ENCODE measurements at places on chromosomes 7 and 10.
A peak's percentile ranks its signal among the peaks of the same experiment; 100 is the strongest.

DNA sequence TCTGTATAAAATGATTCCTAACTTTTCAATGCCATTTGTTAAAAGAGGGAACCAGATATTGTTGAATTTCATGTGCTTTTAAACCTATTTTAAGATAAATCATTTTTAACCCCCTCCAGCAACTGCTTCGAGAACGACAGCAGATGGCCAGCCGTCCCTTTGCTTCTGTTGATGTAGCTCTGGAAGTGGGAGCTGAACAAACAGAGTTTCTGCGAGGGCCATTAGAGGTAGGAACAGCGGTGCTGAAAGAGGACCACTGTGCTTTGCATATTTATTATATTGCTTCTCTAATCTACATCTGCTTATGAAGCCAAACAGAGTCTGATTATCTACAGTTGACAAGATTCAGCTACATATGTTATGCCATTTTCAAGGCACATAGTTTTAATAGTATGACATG is 545.9 kb downstream of the GFRA1 start:
- DNase-seq: no peak

- no peak for DNase-seq
Measured at GRCh38 chr7:7110706-7111105, 71.6 kb upstream of the C1GALT1 start.

- DNase-seq: no peak
Measured at GRCh38 chr7:137965942-137966640, 35.8 kb downstream of the CREB3L2 start.

DNA sequence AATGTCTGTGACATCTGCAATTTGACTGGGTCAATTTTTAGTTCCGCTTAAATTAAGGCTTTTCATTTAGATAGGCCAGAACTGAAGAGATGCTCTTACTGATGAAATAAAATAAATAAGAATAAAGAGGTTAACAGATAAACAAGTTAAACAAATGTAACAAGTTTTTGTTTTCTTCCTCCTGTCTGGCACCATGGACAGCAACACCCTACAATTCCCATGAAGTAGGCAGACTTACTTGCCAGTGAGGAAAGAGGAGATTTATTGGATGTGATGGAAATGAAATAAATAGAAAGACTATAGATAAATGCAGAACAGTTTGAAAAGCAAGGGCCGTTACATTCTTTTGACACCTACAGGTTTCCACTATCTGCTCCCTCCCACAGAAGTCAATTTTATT is 118.5 kb downstream of the AMPH start:
- peak; percentile 40 for DNase-seq

GRCh38 chr10:45997994-45998763 is 25.9 kb downstream of the TIMM23 start:
- DNase-seq: no peak

DNA sequence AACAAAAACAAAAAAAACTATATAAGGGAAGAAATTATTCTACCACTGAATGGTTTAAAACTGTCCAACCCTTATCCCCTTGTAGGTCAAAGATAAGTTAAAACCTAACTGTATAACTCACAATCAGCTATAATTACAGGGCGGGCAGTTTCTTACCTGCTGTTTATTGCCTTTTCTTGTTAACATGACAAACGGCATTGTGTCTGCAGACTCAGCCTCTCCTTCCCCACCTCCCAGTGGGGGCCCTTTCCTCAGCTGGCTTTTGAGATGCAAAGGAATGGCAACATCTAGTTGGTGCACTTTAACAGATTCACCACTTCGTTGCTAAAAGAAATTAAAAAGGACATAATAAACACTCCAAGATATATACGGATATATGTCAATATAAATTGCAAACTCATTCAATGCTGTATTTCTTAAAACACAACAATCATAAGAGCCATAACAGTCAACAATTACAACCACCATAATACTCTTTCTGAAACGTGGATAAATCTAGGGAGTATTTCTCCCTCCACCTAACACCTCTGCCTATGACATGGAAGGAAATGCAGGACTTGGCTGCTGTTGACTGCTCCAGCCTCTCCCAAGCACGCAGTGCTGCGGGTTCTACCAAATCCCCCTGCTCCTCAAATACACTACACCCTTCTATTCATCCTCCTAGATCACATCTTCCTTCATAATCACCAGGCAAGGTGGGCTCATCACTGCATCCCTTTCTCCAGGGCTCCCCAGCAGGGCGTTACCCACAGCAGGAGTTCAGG is 106.0 kb downstream of the UPF2 start:
- DNase-seq: no peak

- DNase-seq: peak; percentile 95
Measured at GRCh38 chr7:2517026-2517425, 2.5 kb upstream of the LFNG start.

DNA sequence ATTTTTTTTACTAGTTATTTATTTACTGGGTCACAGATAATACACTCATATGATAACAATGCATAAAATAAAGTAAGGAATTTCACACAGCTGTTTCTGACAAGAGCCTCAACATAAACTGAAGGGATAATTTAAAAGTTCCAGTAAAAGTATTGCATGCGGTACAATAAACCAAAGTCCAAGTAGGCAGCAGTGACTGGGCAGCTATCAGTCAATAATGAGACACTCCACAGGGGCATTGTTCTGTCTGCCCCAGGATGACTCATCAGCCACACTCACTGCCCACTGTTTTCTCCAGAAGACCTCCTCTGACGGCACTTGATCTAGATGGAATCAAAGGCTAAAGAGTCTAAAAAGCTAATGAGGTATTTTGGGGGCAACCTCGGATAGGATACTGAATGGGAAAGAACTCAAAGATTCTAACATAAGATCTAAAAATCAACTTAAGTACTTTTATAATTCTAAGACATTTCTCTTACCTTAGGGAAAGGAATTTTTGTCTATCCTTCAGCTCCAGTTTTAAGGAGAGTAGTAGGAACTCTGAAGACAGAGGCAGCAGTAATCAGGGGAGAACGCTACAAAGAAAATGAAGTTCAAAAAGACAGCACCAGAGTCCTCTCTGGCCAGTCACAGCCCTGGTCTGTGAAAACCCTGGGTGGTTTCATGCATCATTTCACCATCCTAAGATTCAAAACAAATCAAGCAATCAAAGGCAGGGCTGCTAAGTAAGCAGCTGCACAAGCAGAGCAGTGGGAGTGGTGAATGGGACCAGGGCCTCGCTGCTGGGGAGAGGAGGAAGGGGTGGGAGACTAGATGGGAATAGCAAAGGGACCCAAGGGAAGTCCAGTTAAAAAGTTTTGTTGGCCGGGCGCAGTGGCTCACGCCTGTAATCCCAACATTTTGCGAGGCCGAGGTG is 175.1 kb downstream of the AVL9 start:
- peak; percentile 54 for DNase-seq

DNA sequence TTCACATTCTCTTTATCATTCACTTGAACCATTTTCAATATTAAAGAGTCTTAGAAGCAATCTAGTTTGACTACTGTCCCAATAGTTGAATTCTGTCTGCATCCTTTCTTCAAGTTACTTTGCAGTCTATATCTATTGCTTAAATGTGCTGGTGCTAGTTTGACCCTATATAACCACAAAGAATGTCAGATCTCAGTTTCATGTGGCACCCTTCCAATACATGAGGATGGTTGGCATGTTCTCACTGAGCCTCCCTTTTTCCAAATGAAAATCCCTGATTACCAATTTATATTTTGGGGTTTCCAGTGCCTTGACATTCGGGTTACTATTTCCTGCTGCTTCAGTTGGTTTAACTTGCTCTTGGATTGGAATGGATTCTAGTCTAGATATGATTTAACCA is 292.7 kb downstream of the EXOC4 start:
- peak; percentile 86 for DNase-seq

DNA sequence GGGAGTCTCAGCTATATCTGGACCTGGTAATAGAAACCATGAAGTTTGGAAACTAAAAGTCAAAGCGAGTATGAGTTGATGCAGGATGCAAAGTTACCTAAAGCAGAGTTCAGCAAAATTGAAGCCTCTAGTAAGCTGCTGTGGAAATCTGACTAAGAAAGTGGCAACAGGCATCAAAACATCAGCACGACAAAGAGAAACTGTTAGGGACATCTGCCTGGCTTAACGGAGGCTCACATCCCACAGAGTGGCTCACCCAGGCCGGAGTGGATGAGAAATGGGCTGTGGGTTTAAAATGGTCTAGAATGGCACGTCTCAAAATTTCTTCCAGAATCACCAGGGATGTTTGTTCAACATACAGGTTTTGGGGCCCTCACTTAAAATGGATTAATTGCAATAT is 164.1 kb upstream of the NPY start:
- no peak for DNase-seq

DNA sequence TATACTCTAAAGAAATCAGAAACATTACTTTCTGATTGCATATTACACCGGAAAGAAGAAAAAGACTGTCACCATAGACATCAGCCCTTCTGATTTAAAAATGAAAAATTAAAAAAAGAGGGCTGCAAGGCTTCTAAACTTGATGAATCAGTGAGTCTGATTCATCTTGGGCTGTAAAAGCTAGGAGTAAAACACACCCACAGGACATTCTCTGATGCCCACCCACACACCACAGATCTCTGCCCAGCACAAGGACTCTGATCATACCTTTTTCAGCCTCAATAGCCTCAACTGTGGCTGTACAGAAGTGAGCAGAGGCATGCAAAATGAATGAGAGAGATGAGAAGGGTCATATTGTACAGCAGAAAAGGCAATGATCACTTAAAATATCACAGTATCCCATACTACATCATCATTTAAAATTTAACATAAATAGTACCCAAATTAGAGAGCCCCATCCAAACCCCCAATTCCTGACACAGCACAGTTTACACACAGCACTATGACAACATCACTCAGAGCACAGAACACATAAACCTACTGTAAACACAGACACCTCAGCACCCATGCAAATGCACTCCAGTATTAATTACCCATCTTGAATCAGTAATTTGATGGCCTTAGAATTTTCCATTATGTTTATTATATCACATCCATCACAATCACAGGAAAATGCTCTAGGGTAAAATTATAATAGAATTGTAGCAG is 6.4 kb upstream of the MSS51 start:
- DNase-seq: peak; percentile 63

DNA sequence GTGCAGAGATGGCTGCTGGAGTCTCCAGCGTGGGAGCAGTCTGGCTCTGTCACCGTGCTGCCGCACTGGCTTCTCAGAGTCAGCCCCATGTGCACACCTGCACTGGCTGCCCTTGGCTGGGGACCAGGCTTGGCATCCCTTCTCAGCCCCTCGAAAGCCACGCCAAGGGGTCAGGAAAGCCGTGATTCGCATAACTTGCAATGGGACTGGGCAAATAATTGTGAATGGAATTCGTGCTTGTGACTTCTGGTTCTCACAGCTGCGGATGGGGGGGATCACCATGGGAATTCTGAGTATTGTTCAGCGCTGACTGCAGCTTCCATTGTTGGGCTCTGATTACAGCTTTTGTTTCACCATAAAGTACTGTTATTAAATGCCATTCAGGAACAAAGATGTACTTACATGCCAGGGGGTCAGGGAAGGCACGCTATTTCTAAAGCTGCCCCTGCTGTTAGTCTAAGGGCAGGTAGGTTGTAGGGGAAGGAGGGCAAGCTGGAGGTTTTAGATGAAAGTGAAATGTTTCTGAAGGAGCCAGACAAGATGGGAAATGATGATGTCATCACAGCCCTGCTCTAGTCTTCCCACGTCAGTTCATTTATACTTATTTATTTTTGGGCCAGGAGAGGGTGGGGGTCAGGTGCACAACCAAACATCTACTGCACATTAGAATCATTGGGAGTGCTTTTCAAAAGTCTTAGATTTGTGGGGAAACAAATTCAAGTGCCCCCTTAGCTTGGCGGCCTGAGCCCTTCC is 5.8 kb upstream of the PLEKHA1 start:
- DNase-seq: no peak
